ENCODE measurements at places on chromosomes 7 and 10.

GRCh38 chr7:35604595-35604994 lies 90.3 kb downstream of the HERPUD2 start:
- no peak for DNase-seq

DNA sequence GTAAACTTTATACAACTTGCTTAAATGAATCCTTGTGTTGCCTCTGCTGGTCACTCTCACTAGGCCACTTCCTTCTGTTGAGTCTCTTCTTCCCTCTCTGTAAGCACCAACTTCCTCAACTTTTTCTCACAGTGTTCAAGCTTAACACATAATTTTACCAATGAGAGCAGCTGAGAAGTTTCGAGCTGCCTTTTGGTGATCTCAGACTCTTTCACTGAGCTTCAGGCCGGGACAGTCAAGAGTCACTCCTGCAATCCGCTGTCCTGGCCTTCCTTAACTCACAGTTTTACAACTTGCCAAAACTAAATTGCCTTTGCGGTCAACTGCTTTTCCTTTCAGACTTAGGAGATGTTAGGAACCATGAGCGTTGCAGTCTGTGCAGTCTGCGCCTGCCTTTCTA lies 47.4 kb downstream of the PRPF18 start:
- DNase-seq = no peak

- no peak for DNase-seq
Measured at GRCh38 chr10:97858001-97858439, 8.4 kb downstream of the GOLGA7B start.

DNA sequence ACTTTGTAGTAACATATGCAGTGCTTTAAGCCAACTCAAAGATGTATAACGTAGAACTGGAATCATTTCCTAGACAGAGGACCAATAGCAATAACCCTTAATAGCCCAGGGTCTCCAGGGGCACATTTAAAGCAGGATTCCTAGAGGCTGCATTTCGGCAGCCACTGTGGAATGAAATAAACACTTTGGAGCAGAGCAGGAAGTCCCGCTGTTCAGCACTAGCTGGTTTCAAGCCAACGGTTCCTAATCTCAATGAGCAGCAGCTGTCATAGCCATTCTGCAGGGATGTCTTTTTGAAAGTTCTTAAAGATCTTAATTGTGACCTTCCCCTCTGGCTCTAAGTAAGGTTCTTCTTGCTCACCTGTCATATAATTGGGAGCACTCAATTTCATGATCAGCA lies 18.4 kb upstream of the MACROH2A2 start:
- DNase-seq = no peak

DNA sequence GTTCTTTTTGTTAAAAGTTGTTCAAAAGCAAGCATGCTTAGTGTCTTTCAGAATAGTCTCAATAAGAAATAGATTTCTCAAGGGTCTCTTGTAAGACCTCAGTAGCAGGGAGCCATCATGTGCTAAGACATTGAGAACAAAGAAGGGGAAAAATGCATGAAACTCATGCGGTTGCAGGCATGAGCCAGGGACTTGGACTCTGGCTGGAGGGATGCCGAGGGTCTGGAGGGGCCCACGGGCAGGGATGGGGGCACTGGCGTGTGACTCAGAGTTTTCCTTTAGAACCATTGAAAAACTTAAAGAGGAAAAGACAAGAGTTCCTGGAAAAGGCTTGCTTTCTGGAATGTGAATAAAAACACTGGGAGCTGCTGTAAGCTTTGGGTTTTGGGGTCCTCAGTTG lies 253.3 kb downstream of the CCDC3 start:
- DNase-seq = no peak

- no peak for DNase-seq
Measured at GRCh38 chr7:109094-109493, 83.3 kb upstream of the FAM20C start.

- no peak for DNase-seq
Measured at GRCh38 chr10:6229746-6230145, 27.0 kb downstream of the PFKFB3 start.

- no peak for DNase-seq
Measured at GRCh38 chr7:17020250-17020649, 138.5 kb upstream of the AGR3 start.

- DNase-seq = no peak
Measured at GRCh38 chr7:16993543-16993942, 111.8 kb upstream of the AGR3 start.

- no peak for DNase-seq
Measured at GRCh38 chr10:47252093-47252780, 47.8 kb upstream of the GDF10 start.

DNA sequence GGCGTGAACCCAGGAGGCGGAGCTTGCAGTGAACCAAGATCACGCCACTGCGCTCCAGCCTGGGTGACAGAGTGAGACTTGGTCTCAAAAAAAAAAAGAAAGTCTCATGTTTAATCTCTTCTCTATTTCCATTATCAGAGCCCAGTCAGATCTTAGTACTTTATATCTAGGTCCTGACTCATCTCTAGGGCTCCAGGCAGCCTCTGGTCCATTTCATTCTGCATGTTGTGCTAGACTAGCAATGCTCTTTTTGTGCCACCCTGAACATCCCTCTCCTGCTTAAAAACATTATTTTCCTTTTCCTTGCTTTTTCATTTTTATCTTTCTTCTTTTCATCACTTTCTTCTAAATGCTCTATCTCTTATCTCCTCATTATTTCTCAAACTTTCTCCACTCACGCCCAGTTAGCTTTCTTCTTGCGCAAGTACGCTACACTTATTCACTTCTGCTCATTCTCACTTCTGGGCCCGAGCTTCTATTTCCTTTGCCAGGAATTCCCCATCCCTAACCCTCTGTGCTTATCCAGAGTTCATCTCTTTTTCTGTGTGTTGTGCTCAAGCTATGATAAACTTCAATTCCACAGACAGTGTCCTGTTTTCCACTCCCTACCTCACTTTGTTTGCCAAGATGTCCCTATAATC lies 63.9 kb downstream of the BTAF1 start:
- no peak for DNase-seq

DNA sequence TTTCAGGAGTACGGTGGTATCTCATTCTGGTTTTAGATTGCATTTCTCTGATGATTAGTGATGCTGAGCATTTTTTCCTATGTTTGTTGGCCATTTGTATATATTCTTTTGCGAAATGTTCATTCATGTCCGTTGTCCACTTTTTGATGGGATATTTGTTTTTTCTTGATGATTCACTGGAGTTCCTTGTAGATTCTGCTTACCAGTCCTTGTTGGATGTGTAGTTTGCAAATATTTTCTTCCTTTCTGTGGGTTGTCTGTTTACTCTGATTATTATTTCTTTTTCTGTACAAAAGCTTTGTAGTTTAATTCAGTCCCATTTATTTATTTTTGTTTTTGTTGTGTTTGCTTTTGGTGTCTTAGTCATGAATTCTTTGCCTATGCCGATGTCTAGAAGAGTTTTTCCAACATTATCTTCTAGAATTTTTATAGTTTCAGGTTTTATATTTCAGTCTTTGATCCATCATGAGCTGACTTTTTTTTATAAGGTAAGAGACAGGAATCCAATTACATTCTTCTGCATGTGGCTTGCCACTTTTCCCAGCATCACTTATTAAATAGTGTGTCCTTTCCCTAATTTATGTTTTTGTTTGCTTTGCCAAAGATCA lies 320.5 kb downstream of the MAGI2 start:
- DNase-seq = no peak

- no peak for DNase-seq
Measured at GRCh38 chr7:158487631-158488151, 99.9 kb downstream of the PTPRN2 start.

DNA sequence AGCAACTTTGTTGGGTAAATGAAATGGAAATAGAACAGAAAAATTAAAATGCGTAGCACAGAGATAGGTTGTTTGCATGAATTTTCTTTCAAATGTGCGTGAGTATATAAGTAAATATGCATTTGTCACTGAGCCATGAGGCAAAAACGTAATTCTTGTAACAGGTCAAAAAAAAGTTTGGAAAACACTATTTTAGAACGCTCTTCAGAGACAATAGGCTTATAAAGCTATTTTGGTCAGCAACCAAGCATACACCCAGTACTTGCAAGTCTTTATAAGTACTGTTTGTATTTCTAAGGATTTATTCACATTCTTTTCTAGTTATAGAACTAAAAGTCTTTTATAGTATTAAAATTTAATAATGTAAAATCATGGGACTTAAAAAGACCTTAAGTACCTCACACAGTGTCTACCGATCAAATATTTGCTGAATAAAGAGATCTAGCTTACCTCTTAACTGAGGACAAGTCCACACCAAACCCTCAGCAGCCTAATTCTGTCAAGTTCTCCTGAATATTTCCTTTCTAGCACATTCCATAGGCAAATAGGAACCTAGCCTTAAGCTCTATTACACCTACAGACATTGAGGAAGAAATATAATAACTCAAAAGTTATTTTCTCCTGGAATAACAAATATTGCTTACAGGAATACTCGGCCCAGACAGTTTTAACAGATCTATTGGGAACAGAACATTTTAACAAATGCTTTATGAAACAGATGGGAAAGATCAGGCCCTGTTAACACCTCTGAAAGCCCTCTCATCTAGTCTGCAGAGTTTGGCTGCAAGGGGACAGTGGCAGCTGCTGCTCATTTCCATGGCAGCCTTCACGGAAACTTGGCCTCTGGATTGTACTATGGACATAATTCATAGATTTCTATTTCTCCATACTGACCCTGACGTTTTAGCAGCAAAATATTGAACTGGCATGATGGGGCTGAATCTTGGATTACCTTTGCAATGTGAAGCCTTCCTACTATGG lies 8.8 kb downstream of the CRPPA start:
- no peak for DNase-seq

Data from memory B cell (primary cell).